ENCODE measurements at places on chromosomes 7 and 10. TPM values are rescaled to one million over a fixed set of nuclear protein-coding genes. Genes with fewer than 3 reads are reported as not detected.

Gene UPK3B
- total RNA-seq, result 0.33 TPM

Gene OR2A5
- total RNA-seq, result not detected

Gene GLI3
- total RNA-seq, result 0.28 TPM

Gene TACR2
- not detected for total RNA-seq

Gene HOXA4
- total RNA-seq, result 0.17 TPM

Gene ZNF503
- 1.6 TPM for total RNA-seq

Gene LDB3
- total RNA-seq, result 0.42 TPM

Gene MRLN
- not detected for total RNA-seq

Gene RADIL
- total RNA-seq, result 0.14 TPM

Gene PAX2
- not detected for total RNA-seq

Gene CYP2E1
- 2,431 TPM for total RNA-seq

Gene JCAD
- 3.2 TPM for total RNA-seq

Gene SPAM1
- total RNA-seq, result not detected

Gene GSTO2
- total RNA-seq, result 4.6 TPM

Gene ZNF736
- 8.2 TPM for total RNA-seq

Gene HTRA1
- 73.3 TPM for total RNA-seq

All from liver (tissue), 10 donors.